Activated CD8-positive, alpha-beta memory T cell treated with anti-CD3 and anti-CD28 coated beads for 24 hours (primary cell): ENCODE measurements at places on chromosomes 1 and 21.

DNA sequence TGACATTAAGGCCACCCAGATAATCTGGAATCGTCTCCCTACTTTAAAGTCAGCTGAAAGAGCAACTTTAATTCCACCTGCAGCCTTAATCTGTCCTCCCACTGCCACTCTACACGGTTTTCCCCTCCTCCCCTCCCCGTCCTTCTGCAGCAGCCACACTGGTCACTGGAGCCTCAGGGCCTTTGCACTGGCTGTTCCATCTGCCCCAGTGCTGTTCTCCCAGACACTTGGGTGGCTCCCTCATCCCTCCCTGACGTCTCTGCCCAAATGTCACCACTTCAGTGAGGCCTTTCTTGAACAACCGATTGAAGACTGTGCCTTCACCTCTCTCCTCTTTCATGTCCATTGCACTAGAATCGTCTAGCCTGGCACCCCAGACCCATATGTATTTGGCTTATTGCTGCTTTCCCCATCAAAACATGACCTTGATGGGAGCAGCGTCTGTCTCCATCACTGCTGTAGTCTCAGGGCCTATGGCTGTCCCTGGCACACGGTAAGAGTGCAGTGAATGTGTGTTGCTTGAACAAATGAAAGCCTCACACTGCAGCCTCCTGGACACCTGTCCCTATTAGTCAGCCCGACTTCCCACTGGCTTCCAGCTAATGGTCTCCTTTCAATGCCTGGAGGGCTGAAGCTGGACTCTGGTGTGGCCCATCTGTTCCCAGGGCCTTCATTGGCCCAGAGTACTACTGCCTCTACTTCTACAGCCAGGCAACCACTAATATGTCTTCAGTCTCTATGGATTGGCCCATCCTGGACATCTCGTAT, 10.6 kb upstream of the PRDM16 start:
- DNase-seq = no peak

DNA sequence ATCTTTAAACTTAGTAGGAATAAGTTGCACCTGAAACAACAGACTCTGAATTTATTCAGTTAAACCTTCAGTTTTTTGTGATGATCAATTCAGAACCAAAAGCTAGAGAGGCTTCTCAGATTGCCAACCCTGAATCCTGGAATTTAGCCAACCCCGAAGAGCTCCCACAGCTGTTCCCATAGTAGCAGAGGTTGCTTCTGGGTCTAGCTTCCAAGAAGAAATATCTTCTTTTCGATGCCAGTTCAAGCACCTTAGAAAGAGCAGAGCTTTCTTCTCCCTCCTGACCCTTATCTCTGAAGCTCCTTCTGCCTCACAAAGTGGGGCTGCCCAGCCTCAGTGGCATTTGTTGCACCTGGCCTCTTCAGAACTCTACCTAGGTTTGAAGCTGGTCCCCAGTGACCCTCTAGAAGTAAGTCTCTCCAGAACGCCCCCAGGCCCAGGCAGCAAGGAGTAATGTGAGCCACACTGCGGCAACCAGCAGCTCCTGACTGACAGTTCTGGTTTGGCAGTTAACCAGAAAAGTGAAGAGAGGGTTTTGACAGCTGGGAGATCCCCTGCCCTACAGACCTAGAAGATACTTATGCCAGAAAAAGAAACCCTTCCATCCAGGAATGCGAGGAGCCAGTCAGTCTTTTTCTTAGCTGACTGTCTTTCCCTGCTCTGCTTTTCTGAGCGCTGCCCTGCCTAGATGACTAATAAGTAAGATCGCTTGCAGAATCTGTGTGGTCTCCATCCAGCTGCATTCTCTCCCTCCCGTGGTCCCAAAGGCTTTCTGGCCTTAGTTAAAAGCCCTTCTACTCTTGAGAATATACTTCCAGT, 165.9 kb downstream of the ADGRL4 start:
- no peak for DNase-seq

DNA sequence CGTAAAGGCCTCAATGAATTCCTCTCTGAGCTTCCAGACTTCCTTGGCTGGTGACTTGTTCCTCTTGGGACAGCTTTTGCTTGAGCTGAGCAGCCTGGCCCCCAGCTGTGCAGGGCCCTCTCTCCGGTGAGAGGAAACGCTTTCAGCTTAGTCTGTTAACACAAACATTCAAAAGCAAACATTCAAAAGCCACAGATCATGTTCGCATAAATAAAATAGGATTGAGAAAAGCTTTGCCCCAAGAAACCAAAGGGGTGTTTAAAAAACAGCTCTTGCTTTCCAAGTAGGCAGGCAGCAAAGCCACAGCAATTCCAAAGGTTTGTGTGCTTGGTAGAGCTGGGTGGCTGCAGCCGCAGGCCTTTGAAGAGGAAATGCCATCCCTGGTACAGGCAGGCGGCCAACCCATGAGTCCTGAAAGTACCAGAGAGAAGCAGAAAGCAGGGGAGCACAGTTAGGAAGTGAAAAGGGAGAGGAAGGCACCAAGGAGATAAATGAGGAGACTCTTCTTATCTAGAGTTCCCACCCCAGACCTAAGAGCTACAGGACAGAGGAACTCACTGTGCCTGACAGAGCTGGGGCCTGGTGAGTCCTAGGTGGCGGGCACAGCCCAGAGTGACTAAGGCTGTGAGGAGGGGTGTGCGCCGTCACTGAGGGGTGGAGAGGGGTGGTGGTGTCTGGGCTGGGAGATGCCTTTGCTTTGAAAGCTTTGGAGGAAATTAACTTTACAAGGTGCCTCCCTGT, 48.4 kb downstream of the CCN1 start:
- no peak for DNase-seq

DNA sequence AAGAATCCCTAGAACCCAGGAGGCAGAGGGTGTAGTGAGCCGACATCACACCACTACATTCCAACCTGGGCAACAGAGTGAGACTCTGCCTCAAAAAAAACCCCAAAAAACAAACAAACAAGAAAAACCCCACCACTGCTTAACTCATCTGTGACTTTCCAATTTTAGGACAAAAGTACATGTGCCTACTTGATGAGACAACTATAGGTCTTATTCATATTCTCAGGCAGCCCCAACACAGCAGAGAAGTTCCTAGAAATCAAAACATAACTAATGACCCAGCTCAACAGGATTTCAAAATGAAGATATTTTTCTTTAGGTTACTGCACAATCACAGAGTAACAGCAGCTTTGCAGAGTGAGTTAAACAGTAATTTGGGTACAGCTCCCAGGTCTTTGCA, 26.4 kb downstream of the TIAM1 start:
- no peak for DNase-seq

GRCh38 chr1:178875936-178876335, 5.1 kb upstream of the ANGPTL1 start:
- DNase-seq = no peak
